Mononuclear cell (primary cell): ENCODE measurements at places on chromosomes 13 and 19. TPM values are rescaled to one million over a fixed set of nuclear protein-coding genes. Genes with fewer than 3 reads are reported as not detected.

PCDH9 gene
- total RNA-seq = 1.5 TPM

PSG4 gene
- not detected for total RNA-seq

CFAP97D2 gene
- 0.94 TPM for total RNA-seq

PSPN gene
- total RNA-seq = 1.0 TPM

IGFL3 gene
- not detected for total RNA-seq

ADAMTS10 gene
- total RNA-seq = 29.5 TPM

MEDAG gene
- total RNA-seq = not detected

GEMIN7 gene
- 4.1 TPM for total RNA-seq

LACC1 gene
- 3.8 TPM for total RNA-seq

SOX1 gene
- not detected for total RNA-seq

ZNF558 gene
- 23.7 TPM for total RNA-seq

ERFL gene
- total RNA-seq = 0.21 TPM

CDC42EP5 gene
- total RNA-seq = not detected

CERS4 gene
- 13.1 TPM for total RNA-seq
